ENCODE measurements at places on chromosomes 3 and 15. TPM values are rescaled to one million over a fixed set of nuclear protein-coding genes. Genes with fewer than 3 reads are reported as not detected.

The ATP2B2 gene
- not detected for total RNA-seq

The GOLGA6L24 gene
- total RNA-seq, result not detected

The MESP1 gene
- total RNA-seq, result 1.1 TPM

The CPLX3 gene
- not detected for total RNA-seq

The GRM7 gene
- total RNA-seq, result not detected

The ASB14 gene
- not detected for total RNA-seq

The GAP43 gene
- not detected for total RNA-seq

The SNTN gene
- total RNA-seq, result not detected

The ZIC1 gene
- total RNA-seq, result not detected
